GM12878 (cell line): ENCODE measurements at places on chromosomes 6 and 20. TPM values are rescaled to one million over a fixed set of nuclear protein-coding genes. Genes with fewer than 3 reads are reported as not detected.

INSM1 gene
- total RNA-seq = 0.08 TPM in 1 of 2 replicates, not detected in the other

PTPRA gene
- 39.3 and 40.2 TPM in 2 replicates for total RNA-seq

DNA sequence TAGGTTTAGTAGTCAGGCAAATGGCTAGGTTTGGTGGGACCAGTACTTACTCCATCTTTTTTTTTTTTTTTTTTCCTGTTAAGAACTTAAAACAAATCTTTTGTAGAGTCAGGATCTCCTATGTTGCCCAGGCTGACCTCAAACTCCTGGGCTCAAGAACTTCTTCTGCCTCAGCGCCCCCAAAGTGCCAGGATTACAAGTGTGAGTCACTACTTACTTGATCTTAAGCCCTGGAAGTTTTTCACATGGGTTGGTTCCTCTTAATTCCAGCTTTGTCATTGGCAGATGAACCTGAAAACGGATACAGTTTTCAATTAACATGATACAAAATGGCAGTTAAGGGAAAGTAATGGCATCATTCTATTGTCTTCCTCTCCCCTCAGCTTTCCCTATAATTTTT lies 179.4 kb upstream of the JAG1 start:
- no peak for DNase-seq
- no peaks in the 10 kb centered on the region for H3K36me3 ChIP-seq
- no peaks in the 10 kb centered on the region; the same call in 1 of the 2 replicates for H3K27me3 ChIP-seq
- no peaks in the 10 kb centered on the region for H3K4me1 ChIP-seq

GRCh38 chr20:58897488-58897887 lies 45.0 kb downstream of the GNAS start:
- peaks cover 28% of the 10 kb centered on the region for H3K36me3 ChIP-seq
- H3K4me1 ChIP-seq = peaks cover 14% of the 10 kb centered on the region
- H3K27ac ChIP-seq = no peak overlapping the region
- no peak for DNase-seq
- H3K27me3 ChIP-seq = no peaks in the 10 kb centered on the region

DNA sequence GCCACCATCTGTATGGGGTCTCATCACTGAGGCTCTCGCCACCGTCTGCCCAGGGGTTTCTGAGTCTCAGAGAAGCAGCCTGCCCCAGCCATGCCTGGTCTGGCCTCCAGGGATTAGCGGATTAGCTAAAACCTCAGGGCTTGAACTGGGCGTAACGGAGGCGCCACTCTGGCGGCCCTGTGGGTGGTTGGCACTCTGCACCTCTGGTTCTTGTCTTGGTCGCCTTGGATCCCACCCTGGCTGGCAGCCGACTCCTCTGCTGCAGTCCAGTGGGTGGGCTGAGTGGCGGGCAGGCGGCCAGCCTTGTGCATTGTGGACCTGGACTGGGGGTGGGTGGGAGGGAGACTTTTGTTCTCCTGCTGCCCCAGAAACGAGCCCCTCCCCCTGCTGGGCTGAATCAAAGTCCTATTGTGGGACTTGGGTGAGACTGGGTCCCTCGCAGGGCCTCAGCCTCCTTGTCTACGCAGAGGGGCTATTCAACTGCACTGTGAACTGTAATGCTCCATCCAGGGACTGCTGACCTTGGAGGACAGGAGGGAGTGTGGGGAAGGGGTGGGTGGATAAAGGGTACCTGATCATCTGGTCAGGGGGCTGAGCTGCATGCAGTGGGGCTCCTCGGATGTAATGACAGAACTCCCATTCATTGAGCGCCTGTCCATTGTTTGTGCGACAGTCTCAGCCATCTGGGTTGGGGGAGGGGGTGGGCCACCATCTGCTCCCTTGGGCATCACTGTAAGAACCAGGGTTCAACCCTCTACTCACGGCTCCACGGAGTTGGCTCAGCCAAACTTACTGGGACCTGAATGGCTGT lies 23.9 kb downstream of the SUN5 start:
- H3K36me3 ChIP-seq = no peaks in the 10 kb centered on the region
- no peak overlapping the region for H3K27ac ChIP-seq
- H3K4me3 ChIP-seq = no peak overlapping the region
- H3K27me3 ChIP-seq = no peaks in the 10 kb centered on the region
- no peak for DNase-seq
- H3K4me1 ChIP-seq = no peaks in the 10 kb centered on the region
